ENCODE measurements at places on chromosomes 2 and 18.

DNA sequence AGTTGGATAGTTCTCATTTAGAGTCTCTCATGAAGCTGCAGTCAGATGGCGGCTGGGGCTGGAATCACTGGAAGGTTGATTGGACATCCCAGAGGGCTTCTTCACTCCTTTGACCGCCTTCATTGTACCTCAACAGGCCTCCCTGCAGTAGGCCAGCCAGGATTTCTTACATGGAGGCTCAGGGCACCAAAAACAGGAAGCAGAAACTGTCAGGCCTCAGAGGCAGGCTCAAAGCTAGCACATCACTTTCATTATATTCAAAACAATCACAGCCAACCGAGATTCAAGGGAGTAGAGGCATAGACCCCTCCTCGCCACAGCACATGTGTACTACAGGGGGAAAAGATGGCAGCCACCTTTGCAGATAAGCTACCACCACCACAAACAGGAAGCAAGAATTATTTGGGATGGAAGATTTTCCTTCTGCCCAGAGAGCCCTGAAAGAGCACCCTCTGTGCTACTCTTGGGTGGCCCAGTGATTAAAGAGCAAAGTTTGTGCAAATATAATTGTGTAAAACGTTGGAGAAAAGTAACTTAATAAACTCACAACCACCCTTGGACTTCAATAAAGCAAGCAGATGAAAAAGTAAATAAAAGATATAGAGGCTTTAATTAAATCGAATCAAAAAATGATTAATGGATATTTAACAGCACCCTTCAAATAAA is 155.3 kb downstream of the GFPT1 start:
- no peak for DNase-seq

GRCh38 chr2:192885569-192886160 is 690.9 kb upstream of the TMEFF2 start:
- no peak for DNase-seq

DNA sequence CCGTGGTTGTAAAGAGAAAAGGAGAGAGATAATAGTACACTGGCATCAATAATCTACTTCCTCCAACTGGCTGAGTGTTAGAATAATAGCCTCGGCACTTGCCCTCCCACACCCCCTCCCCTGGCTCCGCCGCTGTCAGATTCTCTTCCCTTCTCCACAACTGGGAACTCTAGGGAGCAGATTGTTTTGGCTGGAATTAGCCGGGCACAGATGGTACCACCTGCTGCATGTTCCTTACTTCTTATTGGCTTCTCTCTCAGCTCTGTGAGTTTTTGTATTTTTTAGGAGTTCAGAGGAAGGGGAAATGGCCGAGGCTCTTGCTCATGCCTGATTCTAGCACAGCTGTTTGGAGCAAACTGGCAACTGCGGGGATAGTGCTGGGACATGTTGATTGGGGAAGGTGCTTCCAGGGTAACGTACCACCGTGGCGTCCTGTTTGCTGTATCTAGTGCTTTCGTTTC is 140.0 kb downstream of the ZEB2 start:
- no peak for DNase-seq

DNA sequence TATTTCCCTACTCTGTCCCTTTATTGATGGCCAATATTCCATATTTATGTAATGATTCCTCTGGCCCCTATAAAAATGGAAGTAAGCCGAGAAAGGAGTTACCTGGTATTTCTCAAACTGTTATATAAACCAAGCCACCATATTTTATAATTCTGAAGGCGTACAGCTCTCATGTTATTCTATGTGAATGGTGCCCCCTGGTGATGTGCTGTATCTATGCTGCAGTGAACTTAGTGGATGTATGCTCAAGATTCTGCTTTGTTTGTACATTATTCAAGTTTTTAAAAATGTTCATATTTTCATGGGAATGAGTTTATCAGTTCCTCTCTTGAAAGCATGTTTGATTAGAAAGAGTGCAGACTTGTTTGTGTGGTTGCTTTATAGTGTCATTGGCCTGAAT is 194.5 kb upstream of the LRRTM1 start:
- DNase-seq: peak; percentile 22

- no peak for DNase-seq
These were observed 36.6 kb upstream of the CD28 start for GRCh38 chr2:203669820-203670219.

- no peak for DNase-seq
These were observed 1.7 kb upstream of the HOXD12 start for GRCh38 chr2:176097820-176098365.

- no peak for DNase-seq
These were observed 288.9 kb upstream of the MYT1L start for GRCh38 chr2:2619995-2620394.

DNA sequence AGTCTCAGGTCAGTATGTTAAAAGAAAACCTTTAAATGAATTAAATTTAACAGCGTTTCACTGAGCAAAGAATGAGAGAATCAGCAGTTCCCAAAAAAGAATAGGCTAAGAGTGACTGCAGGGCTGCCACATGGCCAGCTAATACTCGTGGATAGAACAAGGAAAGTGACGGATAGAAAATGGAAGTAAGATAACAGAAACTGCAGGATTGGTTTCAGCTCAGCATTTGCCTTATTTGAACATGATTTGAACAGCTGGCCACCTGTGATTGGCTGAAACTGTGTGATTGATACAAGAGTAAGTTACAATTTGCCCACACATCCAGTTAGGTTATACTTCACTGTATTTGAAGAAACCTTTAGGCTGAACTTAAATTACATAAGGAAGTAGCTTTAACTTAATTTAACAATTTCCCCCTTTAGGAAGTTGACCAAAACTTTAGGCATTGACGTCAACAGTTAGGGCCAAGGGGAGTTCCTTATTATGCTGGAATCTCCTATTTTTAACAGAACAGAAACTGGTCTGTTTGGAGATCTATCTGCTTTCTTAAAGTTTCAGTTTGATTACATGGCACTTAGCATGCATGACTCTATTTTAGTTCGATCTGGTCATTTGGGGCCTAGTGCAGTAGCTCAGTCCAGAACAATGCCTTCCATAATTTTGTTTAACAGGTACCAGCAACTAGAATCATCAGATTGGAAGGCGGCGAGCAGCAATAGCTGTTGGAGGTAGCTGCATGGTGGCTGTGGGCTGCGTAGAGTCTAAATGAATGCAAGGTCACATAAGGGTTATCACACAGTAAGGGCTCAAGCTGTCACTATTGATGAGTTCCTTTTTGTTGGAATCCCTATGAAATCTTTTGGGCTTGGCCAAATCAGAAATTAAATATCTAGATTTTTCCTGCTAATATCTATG is 143.4 kb downstream of the TRIM43 start:
- no peak for DNase-seq

GRCh38 chr2:201854221-201854801 is 48.0 kb downstream of the CDK15 start:
- DNase-seq: peak; percentile 99

DNA sequence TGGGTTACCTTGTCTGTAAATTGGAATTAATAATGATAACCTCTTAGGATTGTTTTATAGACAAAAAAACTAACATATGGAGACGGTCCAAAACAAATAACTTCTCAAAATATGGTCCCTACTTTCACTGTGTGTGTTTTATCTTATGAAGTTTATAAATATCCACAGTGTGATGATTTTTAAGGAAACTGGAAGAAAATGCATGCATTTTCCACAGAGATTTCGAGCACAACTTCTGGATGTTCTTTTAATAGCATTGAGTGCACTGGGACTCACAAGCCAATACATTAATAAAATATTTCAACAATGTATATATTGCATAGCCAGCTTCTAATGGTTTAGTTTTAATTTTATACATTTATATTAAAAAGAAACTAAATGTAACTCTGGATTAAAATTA is 87.9 kb upstream of the SPHKAP start:
- no peak for DNase-seq

- DNase-seq: no peak
These were observed 505 bp downstream of the FOXI3 start for GRCh38 chr2:88451811-88452564.

DNA sequence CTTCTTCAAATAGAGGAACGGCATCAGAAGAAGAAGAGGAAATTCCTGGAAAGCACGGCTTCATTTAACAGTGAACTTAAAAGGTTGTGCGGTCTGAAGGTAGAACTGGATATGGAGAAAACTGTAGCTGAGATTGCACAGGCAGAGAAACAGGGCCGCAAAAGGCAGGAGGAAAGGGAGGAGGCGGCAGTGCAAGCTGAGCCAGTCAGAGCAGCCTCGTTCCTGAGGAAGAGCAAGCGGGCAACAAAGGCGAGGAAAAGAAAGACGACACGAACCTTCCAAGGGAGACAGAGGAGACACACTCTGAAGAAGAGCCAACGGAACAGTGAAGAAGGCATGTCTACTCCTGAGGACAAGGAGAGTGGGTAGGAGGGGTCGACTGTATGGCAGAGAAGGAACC is 22.6 kb upstream of the GAREM2 start:
- DNase-seq: no peak

DNA sequence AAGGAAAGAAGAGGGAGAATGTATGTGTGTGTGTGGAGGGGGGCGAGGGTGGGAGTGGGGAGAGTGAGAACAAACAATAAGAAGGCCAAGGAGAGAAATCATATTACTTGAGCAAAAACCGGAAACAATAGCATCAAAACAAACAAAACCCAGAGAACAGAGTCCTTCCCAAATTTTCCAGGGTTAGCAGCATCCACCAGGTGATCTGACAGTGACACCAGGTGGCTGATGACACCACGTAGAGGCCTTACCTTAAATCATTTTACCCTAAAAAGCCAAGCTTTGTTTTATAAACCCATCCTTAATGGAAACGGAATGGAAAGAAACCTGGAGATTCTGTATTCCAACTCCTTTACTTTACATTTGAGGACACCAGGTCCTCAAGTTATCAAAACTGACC is 42.9 kb downstream of the CDCA7 start:
- no peak for DNase-seq

DNA sequence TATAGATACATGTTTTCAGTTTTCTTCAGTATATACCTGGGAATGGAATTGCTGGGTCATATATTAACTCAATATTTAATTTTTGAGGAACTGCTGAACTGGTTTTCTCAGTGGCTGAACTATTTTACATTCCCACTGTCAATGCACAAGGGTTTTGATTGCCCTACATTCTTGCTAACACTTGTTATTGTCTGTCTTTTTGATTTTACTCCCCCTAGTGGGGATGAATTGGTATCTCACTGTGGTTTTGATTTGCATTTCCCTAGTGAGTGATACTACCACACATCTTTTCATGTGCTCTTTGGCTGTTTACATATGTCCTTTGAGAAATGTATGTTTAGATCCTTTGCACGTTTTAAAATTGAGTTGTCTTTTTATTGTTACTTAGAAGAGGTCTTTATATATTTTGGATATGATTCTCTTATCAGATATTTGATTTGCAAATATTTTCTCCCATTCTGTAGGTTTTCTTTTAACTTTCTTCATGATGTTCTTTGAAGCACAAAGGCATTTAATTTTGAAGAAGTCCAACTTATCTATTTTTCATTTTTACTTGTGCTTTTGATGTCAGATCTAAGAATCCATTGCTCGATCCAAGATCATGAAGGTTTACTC is 36.2 kb downstream of the ASB1 start:
- DNase-seq: peak; percentile 56

GRCh38 chr2:556485-556884 is 120.7 kb downstream of the TMEM18 start:
- no peak for DNase-seq

GRCh38 chr18:35174093-35174731 is 66.6 kb upstream of the ZNF397 start:
- no peak for DNase-seq

DNA sequence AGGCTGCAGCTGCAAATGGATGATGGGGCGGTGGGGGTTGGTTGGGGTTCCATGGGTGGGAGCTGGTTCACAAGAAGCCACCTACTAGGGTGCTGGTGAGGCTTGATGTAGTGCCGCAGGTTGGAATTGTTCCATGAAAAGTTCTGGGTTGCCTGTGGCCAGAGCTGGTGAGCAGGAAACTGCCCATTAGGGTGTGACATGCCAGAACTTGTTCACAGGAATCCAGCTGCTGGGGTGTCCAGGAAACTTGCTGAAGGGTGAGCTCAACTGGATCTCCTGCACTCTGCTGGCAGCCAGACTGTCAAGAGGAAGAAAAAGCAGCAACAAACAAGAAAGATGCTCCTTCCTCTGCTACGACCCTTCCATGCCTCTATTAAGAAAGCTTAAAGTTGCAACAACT is 48.8 kb downstream of the MAP3K20 start:
- DNase-seq: no peak

Measured in brain microvascular endothelial cell (primary cell).